ENCODE measurements at places on chromosomes 5 and 9.

DNA sequence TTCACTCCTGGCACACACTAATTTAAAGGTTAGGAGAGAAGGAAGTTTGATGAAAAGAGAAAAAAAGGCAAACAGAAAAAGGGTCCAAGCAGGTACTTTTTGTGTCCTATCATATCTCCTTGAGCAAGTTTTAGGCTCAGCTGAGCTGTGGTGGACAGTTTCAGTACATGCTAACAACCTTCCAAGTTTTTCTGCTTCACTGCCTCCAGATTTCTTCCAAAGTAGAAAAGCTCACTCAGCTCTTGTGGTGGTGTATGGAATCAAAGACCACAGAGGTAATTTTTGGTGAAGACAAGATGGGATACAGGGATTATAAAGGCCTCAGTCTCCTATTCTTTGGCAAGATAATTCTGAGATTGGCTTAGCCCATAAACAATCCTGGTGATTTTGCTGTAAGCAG, 921.8 kb downstream of the NR2F1-AS1 start:
- DNase-seq: no peak

- no peak for DNase-seq
These were observed 25.2 kb upstream of the BARHL1 start for GRCh38 chr9:132557159-132557558.

GRCh38 chr5:174699131-174699530, 25.3 kb upstream of the MSX2 start:
- DNase-seq: no peak

DNA sequence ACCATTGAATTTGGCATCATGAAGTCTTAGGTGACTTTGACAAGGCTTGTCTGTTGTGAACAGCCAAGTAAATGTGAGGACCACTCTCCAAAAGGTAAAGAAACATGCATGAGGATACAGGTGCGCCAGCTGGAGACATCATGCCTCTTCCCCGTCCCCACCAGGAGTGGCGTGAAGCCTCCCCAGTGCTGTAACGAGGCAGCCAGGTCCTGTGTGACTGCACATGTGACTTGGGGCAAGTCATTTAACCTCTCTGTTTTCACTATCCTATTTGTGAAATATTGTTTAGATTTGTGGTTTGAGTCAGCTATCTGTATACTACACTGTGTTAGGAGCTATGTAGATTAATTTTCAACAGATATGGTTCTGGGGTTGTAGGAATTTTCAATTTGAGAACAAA, 65.0 kb downstream of the DOCK8 start:
- no peak for DNase-seq

- no peak for DNase-seq
These were observed 36.7 kb downstream of the RFK start for GRCh38 chr9:76357555-76357954.

- DNase-seq: no peak
These were observed 3.9 kb upstream of the GNAQ start for GRCh38 chr9:78035383-78035993.

DNA sequence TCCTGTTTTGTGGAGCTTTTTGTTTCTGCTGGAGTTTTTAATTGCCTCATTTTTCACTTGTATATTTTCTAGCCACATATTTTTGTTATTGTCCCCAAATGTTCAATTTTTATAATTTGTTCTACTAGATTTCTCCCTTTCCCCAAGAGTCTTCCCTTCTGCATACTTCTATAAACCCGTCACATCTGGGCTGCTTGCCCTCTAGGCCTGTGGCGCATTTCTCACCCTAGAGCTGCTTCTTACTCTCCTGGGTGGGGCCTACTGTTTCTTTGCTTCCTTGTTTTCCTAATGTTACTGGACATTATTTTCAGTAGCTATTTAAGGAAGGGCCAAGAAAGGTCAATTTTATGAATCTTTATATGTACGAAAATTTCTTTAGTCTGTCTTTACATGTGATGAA, 51.5 kb downstream of the NXNL2 start:
- no peak for DNase-seq

DNA sequence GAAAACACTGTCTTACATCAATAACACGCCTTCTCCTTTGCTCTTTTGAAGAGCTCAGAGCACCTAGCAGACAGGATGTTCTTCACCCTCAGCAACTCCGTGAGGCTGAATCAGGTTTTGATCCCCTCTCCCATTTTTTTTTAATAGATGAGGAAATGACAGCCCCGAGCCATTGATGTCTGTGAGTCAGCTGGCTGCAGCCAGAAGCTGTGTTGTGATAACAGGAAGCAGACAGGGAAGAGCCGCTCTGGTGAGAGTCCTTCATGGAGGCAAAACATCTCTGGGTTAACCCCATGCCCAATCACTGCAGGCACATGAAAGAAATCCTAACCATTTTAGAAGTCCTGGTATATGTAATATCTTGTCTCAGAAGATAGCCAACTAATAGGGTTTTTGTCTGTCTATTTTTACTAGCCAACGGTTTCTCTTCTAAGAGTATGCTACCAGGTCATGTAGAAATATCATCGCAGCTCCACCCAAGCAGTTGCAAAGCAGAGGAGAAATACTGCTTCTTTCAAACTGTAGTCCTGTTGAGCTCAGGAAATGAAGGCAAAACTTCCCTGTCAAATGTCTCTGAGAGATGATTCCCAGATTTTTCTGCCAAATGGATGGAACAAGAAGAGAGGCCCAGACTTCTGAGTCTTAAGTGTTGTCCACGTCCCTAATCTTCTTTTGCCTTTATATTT, 568.9 kb downstream of the CCDC171 start:
- DNase-seq: no peak

- DNase-seq: no peak
These were observed 64.0 kb downstream of the UBAP1 start for GRCh38 chr9:34242830-34243229.

- no peak for DNase-seq
These were observed 8.1 kb upstream of the PFDN1 start for GRCh38 chr5:140311011-140311467.

DNA sequence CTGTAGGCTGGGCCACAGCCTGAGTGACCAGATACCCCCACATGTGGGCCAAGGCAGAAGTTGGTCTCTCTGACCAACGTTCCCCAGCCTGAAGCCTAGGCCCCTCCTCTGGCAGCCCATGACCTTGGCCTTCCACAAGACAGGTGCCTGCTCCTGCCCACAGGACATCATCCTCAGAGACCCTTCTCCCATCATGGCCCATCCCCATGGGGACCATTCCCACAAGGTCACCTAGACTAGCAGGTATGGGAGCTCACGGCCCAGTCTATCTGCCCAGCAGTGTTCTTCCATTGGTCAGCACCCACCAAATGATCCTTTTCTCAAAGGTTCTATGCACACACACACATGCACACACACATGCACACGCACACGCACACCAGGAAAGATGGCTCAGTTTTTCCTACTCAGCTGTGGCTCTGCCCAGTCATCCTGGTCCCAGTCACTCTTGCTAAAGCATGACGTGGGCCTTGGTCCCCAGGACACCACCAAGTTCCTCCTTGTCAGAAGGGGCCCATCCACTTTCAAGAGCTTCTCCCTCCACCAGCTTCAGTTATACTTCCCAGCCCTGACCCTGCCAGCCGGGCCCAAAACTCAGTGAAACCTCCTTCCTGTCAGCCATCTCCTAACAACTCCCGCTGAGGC, 65.4 kb downstream of the PAX5 start:
- DNase-seq: no peak

DNA sequence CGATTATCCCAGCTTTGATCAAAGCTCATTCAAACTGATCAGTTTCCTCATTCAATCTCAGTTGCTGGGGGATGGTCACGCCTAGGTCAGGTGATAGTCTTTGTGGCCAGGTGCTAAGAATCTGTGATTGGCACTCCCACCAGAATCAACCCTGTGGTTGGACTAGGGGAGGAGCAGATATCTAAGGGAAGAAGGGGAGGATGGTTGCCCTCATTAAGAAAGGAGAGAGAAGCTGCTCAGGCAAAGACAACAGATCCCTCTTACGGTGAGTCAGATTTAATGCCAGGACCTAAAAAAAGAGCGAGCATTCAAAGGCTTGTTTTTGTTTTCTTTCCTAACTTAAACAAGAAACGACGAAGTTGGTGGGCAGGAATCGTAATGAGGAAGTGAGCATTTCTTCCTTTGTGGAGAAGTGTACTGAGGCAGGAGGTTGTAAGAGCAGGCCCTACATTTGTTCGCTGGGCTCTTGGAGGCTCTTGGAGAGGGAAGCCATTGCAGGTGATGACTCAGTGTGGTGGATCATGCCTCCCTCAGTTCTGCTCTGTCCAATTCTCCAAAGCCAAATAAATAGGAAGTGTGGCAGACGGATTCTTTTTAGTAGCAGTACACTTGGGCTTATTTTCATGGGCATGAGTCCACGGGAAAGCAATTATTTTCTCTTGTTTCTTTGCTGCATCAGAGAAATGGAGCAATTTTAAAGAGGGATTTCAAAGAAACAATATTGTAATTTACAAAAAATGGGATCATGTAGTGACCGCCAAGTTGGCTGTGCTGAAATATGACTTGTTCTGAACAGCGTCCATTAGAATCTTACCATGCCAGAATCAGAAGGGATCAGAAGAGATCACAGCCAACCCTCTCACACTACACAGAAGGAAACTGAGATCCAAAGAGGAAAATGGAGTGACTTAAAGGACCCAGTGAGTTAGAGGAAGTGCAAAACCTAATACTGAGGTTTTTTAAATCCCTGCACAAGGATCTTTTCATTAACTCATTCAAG, 18.7 kb upstream of the TGFBR1 start:
- DNase-seq: no peak

DNA sequence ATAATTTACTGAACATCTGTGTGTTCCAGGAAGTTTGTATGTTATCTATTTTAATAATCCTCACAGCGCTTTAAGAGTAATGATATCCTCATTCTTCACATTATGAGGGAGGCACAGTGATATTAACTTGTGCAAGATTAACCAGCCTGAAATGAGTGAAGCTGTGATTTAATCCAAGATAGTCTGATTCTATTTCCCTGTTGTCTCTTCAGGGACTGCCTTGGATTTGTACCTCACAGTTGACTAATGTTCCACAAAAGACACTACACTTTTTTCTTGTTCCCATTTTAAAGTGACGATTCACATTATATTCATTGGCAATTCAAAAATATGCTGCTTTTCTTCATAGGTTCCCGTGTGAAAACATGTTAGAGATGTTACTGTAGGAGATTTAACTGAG, 125.3 kb upstream of the GNA14 start:
- DNase-seq: no peak

GRCh38 chr5:107663697-107664096, 7.0 kb downstream of the EFNA5 start:
- DNase-seq: no peak

DNA sequence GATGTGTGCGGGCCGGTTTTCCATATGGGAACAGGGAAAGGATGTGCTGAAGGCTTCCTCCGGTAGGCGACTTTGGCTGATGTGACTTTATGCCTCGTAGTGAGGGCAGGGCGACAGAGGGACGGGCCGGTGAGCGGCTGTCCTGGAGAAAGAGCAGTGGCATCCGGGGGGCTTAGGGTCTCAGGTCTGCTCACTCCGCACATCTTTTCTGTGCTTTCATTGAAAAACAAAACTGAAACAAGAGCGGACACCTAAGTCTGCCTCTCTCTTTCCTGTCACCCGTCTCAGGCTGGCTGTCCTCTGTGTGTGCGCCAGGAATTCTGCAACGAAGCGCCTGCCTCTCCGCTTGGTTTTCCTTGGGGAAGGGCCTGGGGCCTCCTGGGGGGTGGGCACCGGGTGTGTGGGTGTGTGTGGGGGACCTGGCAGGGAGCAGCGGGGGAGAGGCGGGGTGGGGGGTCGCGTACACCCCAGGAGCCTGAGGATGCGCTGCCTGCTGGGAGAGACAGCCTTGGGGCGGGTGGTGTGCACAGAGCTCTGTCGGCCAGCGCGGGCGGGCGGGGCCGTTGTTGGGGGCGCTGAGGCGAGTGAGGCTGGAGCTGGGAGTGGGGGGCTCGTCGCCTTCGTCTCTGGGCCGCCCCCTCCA, 580 bp upstream of the PRRX2 start:
- no peak for DNase-seq

GRCh38 chr9:6439051-6439703, 26.2 kb downstream of the UHRF2 start:
- no peak for DNase-seq

DNA sequence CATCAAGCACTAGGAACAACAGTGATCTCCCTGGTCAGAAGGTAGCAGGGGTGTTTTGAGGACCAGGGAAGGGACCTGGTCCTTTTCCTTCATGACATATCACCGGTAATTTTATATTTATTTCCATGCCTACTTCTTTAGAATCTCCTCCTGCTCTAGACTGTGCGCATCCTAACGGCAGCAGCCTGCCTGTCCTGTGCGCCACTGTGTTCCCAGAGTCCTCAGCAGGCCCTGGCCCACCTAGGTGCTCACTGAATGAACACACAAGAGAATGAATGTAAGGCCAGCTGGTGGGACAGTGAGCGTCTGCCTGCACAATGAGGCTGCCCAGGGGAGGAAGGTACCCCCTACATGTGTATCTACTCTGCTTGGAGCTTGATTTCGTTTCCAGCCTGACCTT, 51.5 kb downstream of the C5orf15 start:
- DNase-seq: no peak

DNA sequence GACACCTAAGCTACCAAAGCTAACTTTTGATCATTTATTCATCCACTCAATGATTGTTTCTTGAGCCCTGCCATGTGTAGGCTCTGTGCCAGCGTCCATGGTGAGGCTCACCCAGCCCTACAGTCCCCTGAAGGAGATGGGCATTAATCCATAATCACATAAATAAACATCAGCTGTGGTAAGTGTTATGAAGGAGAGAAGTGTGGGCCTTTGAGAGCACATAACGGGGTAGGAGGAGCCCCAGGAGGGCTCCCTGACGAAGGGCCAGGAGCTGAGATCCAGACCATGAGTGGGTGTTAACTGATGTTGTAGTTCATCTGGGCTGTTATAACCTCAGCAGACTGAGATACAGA, 53.9 kb upstream of the AFAP1L1 start:
- DNase-seq: no peak

- DNase-seq: no peak
These were observed 433.6 kb upstream of the ARRDC3 start for GRCh38 chr5:91816681-91817080.

DNA sequence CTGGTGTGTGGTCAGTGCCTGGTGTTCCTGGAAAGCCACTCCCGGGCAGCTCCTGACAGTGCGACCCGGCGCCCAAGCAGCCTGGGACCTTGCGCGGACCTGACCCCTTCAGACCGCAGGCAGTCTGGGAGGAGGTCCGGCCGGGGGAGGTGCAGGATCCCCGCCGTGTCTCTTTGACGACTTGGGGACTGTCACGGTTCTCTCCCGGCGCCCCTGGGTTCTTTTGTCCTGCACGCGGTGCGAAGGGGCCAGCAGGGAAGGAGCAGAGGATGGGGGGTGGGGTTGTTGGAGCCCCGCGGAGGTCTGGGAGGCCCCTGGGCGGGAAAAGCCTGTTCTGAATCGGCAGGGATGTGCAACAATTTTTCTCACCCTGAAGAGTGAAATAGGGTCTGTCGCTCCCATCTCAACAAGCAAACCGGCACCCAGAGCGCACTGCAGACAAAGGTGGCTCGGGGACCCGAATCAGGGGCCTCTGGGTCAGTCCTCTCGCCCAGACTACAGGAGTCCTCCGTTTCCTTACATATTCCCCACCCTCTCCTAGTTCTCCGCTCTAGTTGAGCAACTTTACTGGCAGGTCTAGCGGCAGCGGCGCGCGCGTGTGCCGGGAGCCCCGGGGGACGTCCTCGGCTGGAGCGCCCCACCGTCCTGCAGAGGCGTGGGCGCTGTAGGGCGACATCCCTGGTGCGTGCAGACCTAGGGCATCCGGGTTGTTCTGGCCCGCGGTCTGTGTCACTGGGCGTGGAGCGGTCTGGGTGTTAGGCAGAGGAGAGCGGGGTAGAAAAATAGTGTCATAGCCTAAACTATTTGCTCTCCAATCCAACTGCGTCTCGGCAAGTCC, 1.2 kb downstream of the VCAN start:
- no peak for DNase-seq

Measured in stimulated activated CD4-positive, alpha-beta T cell treated with anti-CD3 and anti-CD28 coated beads, TNF-alpha, amount 100 ng/mL, for 1 hour (primary cell).